ENCODE measurements at places on chromosomes 4 and X.

DNA sequence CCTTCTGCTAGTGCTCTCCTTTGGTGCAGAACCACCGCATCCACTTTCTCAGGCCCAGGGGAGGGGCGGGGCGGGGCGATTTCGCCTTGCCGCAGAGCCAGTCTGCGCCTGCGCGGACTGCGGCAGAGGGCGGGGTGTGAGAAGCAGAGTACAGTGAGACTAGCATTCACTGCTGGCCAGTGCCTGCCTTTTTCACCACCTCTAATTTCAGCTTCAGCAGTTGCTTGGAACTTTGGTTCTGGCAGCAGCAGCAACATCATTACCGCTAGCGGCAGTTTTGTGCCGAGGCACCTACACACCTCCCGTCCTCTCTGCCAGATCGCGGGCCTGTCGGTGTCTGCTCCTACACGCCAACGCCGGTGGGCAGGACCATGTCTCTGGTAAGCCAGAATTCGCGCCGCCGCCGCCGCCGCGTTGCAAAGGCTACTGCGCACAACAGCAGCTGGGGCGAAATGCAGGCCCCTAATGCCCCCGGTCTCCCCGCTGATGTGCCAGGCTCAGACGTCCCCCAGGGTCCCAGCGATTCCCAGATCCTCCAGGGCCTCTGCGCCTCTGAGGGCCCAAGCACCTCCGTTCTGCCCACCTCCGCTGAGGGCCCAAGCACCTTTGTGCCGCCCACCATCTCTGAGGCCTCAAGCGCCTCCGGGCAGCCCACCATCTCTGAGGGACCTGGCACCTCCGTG, at the start of gene MAGEE1:
Gene MAGEE1, plus strand, starts transcription at position 151 of the 683 bp plus-strand sequence. Its CDS starts 221 bp downstream, at position 372.
- ATAC-seq, result peak; percentile 94

DNA sequence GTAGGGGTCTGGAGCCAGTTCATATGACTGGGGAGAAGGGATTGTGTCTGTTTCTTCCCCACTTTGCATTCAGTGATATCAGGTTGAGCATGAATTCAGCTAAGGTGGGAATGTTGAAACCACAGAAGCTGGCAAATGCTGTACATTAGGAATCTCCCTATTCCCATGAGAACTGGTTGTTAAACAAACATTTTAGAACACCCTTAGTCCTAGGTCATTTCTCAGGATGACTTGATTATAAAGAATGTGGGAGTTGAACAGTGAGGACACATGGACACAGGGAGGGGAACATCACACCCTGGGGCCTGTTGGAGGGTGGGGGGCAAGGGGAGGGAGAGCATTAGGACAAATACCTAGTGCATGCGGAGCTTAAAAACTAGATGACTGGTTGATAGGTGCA, 62.6 kb upstream of the LIMCH1 start:
- no peak for ATAC-seq

- peak; percentile 44 for ATAC-seq
Observed at GRCh38 chr4:153483432-153484418, 17.6 kb downstream of the TMEM131L start.

DNA sequence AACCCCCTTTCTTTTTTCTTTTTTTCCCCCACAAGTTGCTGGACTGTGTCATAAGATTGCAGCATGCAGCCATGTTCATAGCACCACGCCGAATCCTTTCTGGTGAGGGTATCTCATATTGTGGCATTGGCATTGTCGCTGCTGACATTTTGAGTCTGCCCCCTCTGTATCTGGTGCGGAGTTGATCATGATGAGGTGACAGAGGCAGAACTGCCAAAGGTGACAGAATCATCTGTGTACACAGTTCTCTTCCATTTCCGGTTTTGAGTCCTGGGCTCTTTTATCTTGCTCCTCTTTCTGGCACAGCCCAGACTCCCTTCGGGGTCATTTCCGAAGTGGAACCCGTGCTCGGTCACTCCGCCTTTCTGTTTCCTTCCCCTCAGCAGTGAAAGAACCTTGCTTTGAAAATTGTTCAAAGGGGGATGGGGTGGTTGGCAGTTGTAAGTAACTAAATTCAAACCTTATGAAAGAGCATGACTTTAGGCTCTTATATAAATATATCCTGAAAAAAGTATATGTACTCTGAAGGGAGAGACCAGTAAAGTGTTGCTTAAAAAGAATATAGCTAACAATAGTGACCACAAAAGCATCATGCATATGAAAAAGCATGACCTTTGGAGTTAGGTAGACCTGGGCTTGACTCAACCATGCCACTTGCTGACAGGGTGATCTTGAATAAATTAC, 55.0 kb upstream of the BMP2K start:
- ATAC-seq, result no peak

DNA sequence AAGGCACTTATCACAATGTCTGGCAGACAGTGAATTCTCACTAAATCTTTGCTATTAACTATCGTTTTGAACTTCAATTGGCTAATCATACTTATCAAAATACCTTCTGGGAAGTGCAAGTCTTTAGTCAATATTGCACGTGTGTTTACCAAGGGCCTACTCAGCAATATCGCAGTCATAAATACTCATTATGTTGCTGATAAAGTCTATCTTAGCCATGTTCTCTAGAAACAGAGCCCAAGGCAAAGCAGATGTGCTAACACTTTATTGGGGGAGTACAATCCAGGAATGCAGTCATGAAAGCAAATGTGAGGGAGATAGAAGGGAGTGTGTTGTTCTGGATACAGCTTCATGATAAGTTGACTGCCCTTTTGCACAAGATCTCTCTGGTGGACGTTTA, 90.5 kb downstream of the FBXO8 start:
- ATAC-seq, result peak; percentile 37

- no peak for ATAC-seq
Observed at GRCh38 chr4:57136281-57136680, 26.1 kb upstream of the IGFBP7 start.

DNA sequence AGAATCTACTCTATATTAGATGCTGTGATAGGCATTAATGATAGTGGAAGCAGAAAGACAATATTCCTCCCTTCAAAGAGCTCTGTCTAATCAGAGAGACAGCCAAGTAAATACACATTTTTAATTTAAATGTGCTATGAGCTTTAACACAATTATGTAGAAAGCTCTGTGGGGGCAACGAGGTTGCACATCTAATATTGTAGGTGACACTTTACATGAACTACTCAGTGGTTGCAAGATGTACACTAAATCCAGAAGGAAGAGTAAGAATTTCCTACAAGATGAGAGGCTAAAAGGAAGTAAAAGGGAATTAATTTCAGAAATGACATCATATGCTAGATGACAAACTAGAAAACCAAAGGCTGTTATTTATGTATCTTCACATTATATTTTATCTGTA, 120.9 kb downstream of the SPCS3 start:
- ATAC-seq, result no peak

DNA sequence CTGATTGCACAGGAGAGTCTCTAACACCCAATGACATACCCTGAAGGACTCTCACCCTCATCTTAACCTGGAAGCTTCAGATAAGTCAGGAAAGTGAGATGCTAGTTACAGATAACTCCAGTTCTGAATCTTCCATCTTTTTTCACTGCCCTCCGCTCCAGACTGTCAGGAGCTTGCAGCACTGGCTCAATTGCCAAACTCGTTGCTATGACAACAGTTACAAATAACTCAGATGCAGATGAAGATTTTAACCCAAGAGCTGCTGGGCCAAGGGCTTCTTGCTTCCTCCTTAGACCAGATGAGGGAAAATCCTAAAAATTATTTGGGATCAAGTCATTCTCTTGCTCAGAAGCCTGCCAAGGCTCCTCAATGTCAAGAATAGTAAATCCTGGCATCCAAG, 109.1 kb upstream of the HUWE1 start:
- ATAC-seq, result no peak

DNA sequence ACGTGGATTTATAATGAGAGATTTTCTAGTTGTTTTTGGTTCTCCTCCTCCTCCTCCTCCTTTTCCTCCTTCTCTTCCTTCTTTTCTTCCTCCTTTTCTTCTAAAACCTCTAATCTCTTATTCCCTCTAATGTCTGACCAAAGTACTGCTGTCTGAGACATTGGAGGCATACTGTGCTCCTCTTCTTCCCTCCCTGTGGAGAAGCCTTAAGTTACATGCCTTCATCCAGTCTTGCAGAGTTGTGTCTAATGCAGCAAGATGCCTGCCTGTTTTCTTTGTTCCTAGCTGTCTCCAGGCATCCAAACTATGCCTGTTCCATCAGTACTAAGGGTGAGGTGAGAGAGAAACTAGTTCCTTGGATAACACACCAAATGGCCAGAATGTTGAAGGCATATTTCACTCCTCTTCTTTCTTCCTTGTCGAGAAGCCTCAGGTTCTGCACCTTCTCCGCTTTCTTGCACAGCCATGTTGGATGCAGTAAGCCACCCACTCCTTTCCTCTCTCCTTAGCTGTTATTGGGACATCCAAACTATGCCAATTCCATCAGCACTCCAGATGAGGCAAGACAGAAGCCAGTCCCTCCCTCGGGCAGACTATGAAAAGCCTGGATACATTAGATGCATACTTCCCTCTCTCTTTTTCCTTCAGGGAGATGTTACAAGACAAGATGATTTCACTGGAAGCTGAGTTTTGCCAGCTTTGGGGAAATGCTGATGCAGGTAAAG, 285.7 kb upstream of the TRAM1L1 start:
- ATAC-seq, result no peak

GRCh38 chr4:56748271-56748670, 67.2 kb upstream of the HOPX start:
- ATAC-seq, result no peak

- no peak for ATAC-seq
Observed at GRCh38 chr4:14092741-14093140, 465.2 kb upstream of the BOD1L1 start.

- no peak for ATAC-seq
Observed at GRCh38 chr4:47071901-47072341, 40.6 kb downstream of the GABRB1 start.

GRCh38 chr4:109266236-109266635, 36.2 kb downstream of the COL25A1 start:
- no peak for ATAC-seq

GRCh38 chrX:80812176-80812575, 2.5 kb upstream of the BRWD3 start:
- peak; percentile 29 for ATAC-seq

- ATAC-seq, result no peak
Observed at GRCh38 chrX:95919605-95920004, 765.0 kb upstream of the DIAPH2 start.

GRCh38 chrX:8520178-8520577, 55.5 kb downstream of the VCX3B start:
- no peak for ATAC-seq

DNA sequence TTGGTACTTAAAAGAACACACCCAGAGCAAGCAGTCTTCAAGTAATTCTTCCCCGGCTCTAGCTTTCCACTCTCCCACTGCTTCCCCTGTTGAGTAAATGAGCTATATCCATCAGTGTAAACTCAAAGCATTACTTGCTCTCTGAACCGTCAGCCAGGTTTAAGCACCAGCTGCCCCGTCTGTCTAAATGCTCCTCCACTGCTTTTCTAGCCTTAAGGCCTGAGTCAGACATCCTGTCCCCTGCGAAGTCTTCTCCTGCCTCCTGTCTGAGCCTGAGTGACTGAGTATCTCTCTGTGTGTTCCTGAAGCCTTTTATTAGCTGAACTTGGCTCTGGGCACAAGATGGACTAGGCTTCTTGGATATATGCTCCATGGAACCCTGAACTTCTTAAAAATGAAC, 205.1 kb downstream of the STK32B start:
- ATAC-seq, result no peak

DNA sequence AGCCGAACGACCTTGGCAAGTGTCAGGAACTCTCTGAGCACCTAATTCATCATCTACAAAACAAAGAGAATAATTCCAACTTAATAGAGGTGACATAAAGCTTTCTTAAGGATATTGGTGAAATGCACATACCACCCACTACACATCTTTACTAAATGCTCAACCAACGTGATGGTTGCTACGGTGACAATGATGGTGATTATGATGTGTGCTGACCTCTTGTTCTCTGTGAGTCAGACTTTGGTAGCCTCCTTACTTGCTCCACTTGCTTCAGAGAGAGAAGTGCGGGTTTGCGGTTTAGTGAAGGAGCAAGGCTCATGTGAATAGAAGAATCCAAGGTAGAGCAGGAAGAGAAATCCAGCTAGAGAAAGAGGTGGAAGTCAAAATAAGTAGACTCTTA, 52.8 kb upstream of the CLNK start:
- ATAC-seq, result no peak

DNA sequence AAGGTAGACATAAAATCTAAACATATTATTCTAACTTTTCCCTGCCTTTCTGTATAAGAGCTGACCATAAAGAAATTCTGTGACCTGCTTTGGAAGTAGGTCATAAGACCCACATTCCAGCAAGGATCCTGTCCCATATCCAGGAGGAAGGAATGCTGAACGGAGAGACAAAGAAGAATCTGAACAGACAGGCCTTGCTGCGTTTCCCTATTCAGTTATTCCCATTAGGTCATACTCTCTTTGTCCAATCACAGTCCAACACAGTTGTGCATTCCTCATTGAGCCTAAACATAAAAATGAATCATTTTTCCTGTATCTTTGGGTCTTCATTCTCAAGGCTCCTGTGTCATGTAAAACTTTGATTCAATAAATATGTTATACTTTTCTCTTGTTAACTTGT, 287.6 kb upstream of the TAPT1 start:
- no peak for ATAC-seq

- no peak for ATAC-seq
Observed at GRCh38 chr4:96955226-96955625, 1115.3 kb downstream of the PDHA2 start.

GRCh38 chrX:109862433-109862832, 129.4 kb upstream of the ACSL4 start:
- ATAC-seq, result no peak

DNA sequence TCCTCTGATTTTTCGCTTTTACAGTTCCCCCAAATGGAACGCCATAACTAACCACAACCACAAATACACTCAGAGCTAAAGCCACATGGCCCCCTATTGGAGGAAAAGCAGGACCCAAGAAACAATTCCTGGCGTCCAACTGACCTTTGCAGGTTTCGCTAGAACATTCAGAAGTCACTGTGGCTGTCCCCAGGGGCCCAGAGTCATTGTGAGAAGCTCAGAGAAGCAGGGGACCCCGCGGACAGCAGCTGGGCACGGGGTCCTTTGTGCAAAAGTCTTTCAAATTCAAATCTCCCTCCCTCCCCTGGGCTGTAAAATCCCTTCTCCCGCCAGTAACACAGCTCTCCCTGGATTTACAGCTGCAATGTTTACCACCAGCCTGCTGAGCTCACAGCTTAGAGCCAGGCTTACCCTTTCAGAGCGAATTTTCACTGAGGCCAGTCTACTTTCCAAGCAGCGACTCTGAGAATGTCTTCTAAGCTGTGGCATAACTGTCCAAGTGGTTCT, 214.8 kb downstream of the CRLF2 start:
- ATAC-seq, result no peak

GRCh38 chr4:88823058-88823919, 125.7 kb upstream of the NAP1L5 start:
- ATAC-seq, result peak; percentile 86

GRCh38 chr4:73426666-73427065, 9.4 kb upstream of the AFP start:
- ATAC-seq, result no peak
